ENCODE measurements at places on chromosomes 2 and 18.

DNA sequence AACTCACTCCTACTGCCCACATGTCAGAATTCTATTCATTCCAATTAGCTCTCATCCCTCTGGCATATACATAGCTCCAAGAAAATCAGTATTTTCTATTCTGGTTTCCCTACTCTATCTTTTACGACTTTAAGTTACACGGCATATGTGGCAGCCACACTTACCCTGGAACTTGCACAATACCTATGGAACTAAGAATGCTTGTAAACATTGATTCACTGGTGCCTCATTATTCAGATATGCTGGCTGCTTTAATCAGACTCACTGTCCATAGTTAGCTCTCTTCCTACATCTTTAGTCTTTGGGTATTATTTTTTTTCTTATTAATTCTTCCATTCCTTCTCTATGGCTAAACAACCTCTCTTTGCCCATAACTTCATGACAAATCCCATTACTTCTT is 1519.9 kb upstream of the ACVR2A start:
- no peak for DNase-seq

DNA sequence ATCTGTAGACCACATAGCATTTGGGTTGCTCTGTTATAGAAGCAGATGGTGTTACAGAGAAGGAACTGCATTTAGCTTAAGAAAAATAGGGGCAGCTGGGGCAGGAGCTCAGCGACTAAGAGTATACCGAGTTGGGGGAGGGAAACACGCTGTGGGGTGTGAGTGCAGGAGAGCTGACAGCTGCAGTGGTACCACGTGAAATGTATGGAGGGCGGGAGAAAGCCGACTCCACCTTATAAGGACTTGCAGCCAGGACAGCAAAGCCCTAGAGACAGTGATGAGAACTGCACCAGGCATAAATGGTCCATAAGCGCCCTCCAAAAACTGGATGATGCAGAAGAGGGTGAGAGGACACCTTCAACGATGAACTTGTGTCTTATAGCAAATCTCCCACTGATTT is 237.6 kb downstream of the PRKCE start:
- no peak for DNase-seq

GRCh38 chr2:127293386-127293747 is 577 bp downstream of the ERCC3 start:
- no peak for DNase-seq

DNA sequence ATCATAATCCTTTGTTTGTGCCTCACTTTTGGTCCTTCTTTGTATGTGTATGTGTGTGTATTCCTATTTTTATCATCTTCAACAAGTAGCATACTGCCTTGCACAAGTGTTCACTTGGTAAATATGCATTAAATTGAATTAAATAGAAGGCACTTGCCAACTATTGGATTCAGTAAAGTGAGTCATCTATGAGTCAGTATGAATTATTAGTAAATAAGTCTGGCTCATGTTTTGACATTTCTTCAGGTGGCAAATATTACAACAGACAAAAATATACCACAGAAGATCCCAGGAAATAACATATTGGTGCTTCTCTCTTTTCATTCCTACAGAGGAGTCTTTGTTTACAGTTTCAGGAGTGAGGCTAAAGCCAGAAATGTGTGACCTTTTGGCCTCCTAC is 84.1 kb downstream of the CDK15 start:
- DNase-seq, result no peak

DNA sequence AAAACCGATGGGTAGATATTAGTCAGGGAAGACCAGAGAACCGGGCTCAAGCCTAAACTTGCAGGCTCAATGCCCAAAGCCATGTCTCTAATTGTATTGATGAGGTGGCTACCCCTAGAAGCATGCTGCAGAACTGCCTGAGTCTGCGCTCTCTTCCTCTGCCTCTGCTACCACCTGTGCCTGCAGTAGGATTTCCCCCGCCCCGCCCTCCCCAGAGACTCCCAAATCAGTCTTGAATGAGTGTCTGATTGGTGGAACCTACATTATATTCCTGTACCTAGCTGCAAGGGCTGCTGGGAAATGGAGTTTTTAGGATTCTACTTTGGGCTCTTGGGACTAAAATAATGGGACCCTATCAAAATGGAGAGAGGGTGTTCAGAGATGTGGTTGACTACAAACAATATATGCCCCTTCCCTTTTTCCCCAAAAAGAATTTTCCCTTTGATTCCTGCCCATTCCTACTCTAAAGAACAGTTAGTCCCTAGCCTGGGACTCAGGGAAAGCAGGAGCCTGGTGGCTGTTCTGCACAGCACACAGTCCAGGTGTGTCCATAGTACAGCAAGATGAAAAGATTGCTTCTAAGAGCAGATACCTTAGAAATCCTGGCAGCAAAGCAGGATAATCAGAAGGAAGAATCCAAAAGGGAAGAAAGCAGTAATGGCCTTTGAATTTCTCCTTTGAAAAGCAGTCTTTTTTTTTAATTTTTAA is 12.5 kb downstream of the GRP start:
- DNase-seq, result no peak

- DNase-seq, result no peak
These were observed 683.6 kb downstream of the CNTNAP5 start for GRCh38 chr2:124708661-124709060.

DNA sequence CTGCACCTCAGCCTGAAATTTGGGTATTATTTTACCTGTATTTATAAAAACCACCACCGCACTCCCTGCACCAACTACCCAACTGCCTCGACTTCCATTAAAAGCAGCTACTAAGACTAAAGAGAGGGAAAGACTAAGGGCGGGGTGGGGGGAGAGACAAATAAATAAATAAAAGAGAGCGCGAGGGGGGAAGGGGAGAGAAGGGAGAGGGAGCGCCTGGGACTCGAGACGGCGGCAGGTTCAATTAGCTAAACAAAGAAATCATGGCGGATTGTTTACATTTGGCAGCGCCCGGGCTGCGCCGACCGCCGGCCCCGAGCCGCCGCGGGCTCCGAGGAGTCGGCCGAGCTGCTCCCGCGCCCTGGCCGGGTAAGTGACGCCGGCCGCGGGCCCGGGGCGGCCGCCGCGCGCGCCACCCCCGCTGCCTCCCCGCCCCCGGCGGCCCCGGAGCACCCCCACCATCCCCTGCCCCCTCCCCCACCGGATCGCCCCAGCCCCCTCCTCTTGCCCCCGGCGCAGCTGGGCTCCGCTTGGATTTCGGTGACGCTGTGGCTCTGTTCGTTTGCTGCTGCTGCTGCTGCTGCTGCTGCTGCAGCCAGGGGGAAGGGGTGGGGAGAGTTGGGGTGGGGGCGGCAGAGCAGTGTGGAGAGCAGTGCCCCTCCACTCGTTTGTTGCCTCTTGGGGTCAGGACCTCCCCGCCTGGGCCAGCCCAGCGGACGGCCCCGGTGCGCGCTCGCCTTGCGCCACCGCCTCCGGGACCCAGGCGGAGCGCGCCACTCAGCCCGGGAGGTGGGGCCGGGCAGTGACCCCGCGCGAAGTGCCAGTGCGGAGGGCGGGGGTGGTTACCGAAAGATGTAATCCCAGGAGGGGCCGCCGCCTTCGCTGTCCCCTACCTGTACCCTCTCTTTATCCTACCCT is 187.2 kb upstream of the FANCL start:
- DNase-seq, result peak; percentile 38

DNA sequence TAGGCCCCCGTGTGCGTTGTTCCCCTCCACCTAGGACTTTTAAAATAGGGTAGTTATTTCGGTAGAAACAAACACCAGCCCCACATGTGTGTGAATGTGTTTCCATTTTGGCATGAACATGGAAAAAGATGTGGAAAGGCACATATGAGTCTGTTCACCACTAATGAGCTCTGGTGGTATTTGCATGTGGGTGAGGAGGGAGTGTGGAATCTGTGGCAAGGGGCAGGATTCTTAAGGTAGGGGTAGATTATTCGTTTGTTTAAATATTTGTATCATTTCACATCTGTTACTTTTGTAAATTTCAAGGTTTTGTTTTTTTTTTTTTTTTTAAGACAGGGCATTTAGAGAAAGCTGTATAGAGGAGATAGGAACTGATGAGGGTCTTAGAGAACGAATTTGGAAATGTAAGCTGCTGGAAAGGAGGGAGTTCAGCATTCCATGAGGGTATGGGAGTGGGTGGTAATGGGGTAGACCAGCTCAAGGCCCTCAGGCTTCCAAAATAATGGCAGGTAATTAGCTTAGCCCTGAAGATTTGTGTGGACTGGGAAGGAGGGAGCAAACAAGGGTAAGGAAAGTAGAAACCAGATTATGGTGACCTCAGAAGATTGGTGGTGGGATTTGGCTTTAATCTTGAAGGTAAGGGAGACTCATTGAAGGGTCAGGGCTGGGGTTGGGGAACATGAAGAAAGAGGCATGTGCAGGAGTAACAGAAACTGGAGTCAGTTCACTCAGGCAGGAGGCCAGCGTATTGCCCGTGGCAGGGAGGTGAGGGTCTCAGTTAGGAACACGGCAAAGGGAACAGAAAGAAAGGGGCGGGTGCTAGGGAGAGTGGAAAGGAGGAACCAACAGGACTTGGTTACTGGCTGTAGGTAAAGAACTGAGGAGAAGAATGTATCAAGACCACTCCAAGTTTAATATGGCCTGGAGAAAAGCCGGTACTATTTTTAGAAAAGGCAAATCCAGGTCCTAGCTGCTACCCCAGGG is 123.6 kb downstream of the PLB1 start:
- no peak for DNase-seq

Data from thyroid gland (tissue), 4 donors.